HT1080 (cell line): ENCODE measurements at places on chromosomes 2 and 18. TPM values are rescaled to one million over a fixed set of nuclear protein-coding genes. Genes with fewer than 3 reads are reported as not detected.

UGT1A8 gene
- not detected in 2 replicates for total RNA-seq

PAIP2B gene
- total RNA-seq: 0.08 and 0.10 TPM in 2 replicates

MEIS1 gene
- 2.5 and 3.1 TPM in 2 replicates for total RNA-seq

SKOR2 gene
- total RNA-seq: not detected in 2 replicates

PSMA8 gene
- not detected in 2 replicates for total RNA-seq

FSIP2 gene
- not detected in 2 replicates for total RNA-seq

LOXHD1 gene
- not detected in 2 replicates for total RNA-seq

DNA sequence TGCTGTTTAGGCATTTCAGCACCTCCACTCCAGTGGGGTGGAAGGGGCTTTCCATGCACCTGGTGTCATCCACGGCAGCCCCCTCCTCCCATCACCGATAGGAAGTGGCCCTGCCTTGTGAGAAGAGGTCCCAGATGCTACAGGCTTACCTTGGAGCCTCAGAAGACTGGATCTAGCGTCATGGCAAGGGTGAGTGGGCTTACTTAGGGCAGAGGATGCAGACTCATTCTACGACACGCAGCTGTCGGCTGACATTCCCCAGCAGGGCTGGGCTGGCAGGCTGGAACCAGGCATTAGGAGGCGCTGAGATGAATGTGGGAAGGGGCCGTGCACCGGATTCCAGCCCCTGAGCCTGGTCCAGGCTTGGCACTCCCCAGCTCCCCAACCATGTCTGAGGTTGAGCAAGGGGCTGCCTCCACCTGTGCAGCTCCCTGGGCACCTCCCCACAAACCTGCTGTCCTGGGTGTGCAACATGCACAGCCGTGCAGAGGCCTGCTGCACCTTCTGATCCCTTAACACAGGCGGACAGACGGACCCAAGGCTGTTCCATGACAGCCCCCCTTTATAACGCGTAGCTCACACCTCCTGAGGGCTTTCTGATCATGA lies 1.7 kb upstream of the PRLH start:
- DNase-seq: no peak

DNA sequence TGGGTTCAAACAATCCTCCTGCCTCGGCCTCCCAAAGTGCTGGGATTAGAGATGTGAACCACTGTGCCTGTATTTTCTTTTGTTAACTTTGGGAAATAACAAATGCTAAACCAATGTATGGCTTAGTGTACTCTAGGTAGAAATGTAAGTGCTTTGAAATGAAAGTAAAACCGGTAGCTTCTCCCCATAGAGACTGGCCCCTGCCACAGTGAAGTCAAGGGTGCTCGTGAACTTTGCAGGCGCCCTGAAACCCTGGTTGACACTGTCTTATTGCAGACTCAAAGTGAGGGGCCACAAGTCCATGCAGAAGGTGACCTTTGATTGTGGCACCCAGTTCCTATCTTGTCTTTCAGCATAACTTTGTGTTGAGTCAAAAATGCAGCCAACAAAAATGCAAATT lies 24.2 kb upstream of the MTCL1 start:
- no peak for DNase-seq

GRCh38 chr18:48817021-48817461 lies 133.7 kb downstream of the SMAD7 start:
- no peak for DNase-seq

DNA sequence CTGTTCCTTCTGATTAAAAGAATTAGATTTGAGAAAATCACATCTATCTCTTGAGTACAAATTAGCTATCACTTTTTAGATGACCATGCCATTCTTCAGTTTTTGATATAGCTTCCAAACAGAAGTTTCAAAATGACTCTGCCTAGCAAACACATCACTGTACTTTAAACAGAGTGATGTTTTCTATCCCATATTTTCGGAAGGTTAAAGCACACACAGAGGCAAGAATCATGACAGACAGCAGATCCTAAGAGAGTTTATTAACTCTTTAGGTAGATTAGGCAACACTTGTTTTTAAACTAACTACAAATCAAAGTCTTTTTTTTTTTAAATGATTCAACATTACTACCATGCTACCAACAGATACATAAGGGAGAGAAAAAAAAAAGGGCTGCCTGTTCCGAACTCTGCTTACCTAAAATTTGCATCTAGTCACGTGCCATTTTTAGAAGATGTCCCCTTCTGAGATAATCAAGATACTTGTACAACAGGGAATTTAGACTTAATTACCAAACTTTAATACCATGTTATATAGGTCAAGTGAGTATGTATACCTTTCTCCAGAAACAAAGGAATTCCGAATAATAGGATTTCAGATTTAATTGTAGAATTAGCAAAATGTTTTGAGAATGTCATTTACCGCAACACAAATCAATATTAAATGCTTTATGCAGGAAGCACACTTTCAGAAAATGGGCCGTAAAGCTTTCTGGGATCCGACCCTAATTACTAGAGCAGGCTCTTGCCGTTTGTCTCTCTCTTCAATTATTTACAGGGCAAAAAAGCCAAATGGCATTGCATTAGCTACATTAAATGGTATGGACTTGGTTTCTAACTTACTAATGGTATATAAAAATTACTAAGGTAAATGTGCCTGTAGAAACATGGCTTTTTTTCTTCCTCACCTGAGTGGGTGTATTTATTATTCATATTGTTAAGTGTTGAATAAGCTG lies 2.6 kb downstream of the RBMS1 start:
- no peak for DNase-seq

DNA sequence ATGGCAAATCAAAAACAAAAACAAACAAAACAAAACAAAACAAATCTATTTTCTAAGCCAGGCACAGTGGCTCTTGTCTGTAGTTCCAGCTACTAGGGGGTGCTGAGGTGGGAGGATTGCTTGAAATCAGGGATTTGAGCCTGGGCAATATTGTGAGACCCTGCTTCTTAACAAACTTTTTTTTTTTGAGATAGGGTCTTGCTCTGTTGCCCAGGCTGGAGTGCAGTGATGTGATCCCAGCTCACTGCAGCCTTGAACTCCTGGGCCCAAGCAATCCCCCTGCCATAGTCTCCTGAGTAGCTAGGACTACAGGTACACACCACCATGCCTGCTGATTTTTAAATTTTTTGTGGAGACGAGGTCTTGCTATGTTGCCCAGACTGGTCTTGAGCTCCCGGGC lies 6.2 kb downstream of the HPCAL1 start:
- DNase-seq: no peak

DNA sequence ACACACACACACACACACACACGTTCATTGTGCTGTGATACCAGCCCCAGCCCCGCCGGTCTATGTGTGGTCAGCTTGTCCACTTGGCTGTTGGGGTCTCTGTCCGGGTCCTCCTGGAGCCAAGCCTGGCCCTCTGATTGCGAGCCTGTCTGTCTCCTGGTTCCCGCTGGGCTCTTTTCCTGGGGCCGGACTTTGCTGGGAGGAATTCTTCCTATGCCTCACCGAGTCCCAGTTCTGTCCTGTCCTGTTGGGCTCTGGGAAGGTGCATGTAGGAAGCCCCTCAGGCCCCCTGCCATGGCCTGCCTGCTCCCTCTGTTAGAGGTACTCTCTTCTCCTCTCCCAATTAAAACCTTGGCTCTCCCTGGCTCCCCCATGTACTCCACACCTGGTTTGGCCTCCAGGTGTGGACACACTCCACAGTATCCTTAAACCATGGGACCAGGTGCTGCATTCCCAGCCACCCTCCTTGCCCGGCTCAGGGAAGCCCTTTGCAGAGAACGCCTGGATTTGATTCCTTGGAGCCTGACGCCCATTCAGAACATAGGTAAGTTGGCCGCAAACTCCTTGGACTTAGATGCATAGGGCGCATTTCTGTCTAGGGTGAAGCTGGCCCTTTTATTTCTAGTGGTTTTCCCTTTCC lies 42.3 kb downstream of the CABLES1 start:
- no peak for DNase-seq

- no peak for DNase-seq
Observed at GRCh38 chr2:44952143-44952805, 10.8 kb downstream of the SIX3 start.

DNA sequence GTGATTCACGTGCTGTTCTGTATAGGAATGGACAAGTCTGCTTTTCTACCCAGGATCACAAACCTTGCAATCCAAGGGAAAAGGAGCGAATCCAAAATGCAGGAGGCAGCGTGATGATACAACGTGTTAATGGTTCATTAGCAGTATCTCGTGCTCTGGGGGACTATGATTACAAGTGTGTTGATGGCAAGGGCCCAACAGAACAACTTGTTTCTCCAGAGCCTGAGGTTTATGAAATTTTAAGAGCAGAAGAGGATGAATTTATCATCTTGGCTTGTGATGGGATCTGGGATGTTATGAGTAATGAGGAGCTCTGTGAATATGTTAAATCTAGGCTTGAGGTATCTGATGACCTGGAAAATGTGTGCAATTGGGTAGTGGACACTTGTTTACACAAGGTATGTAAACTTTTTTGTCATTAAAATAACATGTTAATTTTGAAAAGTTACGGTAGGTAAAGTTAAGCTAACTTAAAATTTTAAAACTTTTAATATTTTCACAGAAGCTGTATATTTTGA lies 33.0 kb downstream of the PPM1B start:
- no peak for DNase-seq

DNA sequence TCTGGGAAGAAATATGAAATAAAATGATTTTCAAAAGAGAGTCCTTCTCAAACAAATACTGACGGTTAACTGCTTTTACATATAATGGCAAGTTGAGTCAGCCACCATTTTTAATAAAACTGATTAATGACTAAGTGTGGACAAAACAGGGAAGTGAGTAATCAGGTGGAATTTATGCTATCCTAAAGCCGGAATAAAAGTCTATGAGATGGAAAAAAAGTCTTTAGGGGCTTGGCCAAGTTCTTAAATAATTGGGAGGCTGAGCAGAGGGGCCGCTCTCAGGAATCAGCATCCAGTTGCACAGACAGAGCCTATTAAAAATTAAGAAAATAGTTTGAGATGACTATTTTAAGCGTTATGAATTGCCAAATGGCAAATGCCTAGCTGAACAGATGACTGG lies 58.6 kb upstream of the AFF3 start:
- no peak for DNase-seq

GRCh38 chr2:109164739-109165221 lies 35.8 kb downstream of the SH3RF3 start:
- peak; percentile 86 for DNase-seq

DNA sequence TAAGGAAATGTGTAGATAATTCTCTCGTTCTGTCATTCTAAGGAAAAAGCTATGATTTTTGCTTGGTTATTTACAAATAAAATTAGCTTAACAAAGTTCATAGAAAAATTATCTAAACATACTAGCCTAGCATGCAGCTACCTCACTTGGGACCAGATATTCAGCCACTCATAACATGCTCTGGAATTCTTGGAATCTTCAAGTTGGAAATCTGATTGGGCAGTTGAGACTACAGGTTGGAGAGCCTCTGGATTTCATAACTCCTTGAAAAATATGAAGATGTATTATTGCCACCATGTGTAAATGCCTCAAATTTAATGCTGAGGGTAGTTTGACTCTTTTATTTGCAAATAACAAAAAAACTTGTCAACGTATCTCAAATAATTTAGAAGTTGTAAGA lies 132.2 kb upstream of the GULP1 start:
- DNase-seq: no peak

DNA sequence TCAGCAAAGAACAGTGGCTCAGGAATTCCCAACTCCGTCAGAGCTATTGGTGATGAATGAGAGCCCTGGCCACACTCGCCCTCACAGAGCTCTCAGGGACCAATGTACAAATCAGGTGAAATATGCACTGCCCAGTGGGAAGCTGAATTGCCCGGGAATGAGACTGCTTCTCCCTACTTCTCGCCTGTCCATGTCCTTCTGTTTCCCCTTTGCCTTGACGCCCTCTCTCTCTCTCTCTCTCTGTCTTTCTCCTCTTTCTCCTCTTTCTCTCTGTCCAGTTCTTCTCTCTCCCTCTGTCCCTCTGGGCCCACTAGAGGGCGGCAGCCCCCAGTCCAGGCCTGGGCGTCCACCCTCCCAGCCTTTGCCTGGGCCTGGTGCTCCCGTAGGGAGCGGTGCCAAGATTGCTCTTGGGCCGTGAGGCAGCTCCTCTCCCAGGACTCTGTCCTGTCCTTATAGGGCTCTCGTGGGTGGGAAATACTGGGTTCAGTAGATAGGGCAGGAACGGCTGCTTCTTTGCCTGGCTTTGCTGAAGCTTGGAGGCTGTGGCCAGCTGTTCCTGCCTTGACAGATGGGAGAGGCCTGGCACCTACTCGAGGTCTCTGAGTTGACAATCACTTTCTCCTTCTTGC lies 28.4 kb upstream of the PUM2 start:
- peak; percentile 76 for DNase-seq

GRCh38 chr2:5464657-5465056 lies 227.5 kb upstream of the SOX11 start:
- no peak for DNase-seq

DNA sequence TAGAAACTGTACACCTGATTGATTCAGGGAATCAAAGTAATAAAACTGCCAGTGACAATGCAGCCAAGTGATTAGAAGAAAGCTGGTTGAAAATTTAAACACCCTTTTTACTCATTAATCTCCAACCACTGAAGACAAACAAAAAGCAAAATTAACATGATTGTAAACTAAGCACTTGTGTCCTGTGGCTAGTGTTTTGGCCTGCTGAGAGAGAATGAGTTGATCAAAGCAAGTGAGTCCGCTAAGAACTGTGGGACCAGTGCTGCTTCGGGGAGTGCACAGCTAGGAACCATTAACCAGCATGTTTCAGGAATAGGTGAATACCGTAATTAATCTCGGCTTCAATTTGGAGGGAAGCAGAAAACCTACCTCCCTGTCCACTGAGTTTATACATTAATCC lies 13.6 kb upstream of the PAPOLG start:
- DNase-seq: no peak

DNA sequence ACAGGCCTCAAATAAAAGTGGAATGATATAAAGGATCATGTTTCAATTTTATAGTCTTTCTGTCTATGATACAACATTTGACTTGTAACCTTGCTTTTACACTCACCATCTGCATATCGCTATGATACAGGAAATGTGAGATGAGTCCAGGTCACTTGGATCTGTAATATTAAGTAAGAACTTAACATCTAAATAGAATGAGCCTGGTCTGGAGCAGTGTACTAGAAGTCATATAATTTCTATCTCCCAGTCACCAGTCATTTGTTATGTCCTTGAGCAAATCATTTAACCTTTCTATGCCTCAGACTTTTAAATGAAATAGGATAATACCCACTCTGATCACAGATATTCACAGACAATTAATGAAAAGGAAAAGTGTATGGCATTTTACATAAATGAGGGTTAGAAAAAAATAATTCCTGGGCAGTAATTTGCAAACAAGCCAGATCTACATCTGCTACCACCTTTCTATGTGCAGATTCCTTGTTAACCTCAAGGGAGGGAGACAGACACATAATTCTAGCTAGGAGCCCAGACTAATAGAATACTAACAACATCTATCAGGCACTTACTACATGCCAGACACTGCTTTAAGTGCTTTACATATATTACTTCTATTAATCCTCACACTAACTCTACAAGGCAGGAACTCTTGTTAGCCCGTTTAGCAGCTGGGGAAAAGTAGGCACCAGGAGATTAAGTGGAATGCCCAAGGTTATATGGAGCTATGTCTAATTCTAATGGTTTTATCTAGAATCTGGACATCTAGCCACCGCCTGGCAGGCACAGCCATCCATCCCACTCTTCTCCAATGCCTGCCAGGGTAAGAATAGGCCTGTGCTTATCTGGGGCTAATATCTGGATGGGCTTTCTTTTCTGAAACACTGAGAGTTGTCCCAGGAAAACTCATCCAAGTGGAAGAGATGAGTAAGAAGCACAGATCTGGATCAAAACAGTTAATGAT lies 313.6 kb upstream of the CDH20 start:
- DNase-seq: no peak

GRCh38 chr2:229372207-229372606 lies 101.1 kb upstream of the PID1 start:
- DNase-seq: no peak
